ENCODE measurements at places on chromosomes 12 and 14. TPM values are rescaled to one million over a fixed set of nuclear protein-coding genes. Genes with fewer than 3 reads are reported as not detected.

The PLA2G1B gene
- not detected for total RNA-seq

The CDKL1 gene
- 24.9 TPM for total RNA-seq

The ART4 gene
- total RNA-seq = 0.21 TPM

DNA sequence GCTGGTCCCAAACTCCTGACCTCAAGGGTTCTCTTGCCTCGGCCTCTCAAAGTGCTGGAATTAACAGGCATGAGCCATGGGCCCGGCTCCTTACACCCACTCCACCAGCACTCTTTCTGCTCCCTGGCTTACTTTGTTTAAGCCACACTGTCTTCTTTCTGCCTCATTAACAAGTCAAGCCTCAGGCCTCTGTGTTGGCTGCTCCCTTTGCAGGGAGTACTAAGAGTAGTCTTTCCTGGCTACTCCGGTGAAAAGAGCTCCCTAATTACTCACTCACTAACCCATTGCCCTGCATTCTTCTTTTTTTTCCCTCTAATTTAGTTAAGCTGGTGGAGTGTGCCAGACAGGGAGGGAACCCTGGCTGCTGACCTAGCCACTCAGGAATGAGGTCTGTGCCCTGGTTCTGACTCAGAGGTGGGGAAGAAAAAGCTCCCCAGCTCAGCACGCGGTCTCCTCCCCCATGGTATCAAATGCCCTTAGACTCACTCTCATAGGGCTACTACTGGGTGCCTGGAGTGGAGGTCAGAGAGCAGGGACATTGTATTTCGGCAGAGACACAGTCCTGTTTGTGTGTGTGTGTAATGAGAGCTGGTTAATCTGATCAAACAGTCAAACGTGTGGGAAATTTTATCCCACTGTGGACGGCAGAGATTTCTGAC, 19.8 kb downstream of the GALNT6 start:
- DNase-seq = no peak

GRCh38 chr12:132471011-132471857, 18.7 kb upstream of the FBRSL1 start:
- DNase-seq = peak; percentile 61

DNA sequence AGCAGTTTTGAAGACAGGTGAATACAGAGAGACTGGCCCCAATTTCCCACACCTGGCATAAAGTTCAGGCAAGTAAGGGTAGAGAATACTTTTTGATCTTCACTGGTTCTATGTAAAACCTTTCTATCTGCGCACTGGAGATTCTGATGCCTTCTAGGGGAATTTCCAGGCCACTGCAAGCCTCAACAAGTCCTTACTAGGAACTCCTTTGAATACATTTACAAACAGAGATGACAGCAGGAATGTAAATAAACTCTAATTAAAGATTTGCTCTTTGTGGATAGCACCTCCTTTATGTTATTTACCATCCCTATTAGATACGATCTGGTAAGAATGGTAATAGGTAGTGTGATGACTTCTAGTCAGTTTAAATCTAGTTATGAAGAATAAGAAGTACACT, 69.2 kb downstream of the NTN4 start:
- no peak for DNase-seq

DNA sequence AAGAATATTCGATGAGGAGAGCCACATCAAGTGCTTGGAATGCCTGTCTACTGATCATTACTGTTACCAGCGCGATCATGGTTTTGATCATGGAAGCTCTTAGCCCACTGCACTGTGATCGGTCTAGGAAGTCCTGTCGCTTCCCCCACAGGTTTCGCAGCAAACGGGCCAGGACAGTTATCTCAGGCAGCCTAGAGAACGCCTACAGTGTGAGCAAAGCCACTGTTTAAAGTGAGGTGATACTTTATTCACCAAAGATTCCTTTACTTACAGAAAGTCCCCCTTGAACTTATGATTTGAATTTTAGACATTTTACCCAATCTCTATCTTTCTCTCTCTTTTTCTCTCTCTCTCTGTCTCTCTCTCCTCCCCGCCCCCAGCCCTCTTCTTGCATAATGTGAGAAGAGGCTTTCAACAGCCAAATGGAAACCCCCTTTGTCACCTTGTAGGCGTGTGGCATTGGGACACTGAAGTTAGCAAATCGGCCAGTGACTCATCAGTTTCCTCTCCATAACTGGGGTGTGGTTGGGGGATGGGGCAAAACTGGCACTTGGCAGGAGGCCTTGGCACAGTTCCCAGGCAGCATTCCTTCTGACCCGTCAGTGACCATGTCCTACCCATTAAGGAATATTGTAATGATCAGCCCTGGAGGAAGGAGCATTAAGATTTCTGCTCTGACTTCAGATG, 214.8 kb downstream of the CHST11 start:
- peak; percentile 82 for DNase-seq

- DNase-seq = no peak
Measured at GRCh38 chr12:130240831-130241590, 78.7 kb downstream of the FZD10 start.

- no peak for DNase-seq
Measured at GRCh38 chr14:29235991-29236390, 469.4 kb downstream of the FOXG1 start.

DNA sequence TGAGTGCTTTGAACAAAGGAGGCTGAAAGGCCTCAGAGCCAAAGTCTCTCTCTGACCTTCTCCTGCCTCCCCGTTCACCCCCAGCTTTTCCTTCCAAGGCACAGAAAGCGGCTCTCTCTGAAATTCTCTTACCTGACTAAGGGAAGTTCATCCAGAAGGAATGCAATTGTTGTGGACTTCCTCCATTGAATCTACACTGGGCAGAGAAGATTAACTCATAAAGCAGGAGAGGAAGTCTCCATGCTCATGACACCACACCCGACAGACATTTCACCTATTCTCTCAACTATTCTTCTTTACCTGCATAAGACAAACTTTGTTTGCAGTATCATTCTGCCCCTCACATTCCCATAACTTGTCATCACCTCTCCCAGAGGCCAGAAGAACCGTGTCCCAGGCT, 129.3 kb upstream of the CCDC175 start:
- no peak for DNase-seq

DNA sequence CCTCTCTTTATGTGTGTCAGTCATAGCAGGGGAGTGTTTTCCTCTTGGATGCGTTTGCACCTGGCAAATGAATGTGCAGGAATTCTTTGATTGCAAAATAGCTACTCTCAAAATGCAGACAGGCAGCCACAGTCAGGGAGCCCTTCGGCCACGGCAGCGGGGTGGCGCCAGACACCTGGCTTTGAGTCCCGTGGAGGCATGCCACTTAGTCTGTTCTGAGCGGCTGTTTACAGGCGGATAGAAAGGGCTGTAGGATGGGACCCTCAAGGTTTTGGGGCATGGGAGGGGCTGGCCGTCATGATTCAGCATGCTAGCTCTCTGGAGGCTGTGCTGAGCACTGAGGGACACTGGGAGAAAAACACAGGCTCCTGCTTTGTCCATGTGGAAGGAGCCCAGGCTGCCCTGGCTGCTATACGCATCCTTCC, 117.1 kb downstream of the SLC25A47 start:
- peak; percentile 78 for DNase-seq

- DNase-seq = no peak
Measured at GRCh38 chr12:19740472-19741131, 301.3 kb downstream of the AEBP2 start.

GRCh38 chr12:22971247-22971646, 346.3 kb downstream of the ETNK1 start:
- no peak for DNase-seq

GRCh38 chr14:30885840-30886740, 11.7 kb downstream of the COCH start:
- DNase-seq = no peak
